Mesenteric fat pad (tissue), 1 donor: ENCODE measurements at places on chromosomes 13 and 19. TPM values are rescaled to one million over a fixed set of nuclear protein-coding genes. Genes with fewer than 3 reads are reported as not detected.

Gene ADPRHL1
- total RNA-seq = 2.1 TPM

Gene IFI30
- total RNA-seq = 236 TPM

Gene LILRB4
- 14.2 TPM for total RNA-seq

Gene MAP1S
- 71.1 TPM for total RNA-seq

Gene LILRB3
- total RNA-seq = 50.5 TPM

Gene NOTCH3
- total RNA-seq = 60.3 TPM
